COR-L47 (cell line): ENCODE measurements at places on chromosomes 5 and 9.
A peak's percentile ranks its signal among the peaks of the same experiment; 100 is the strongest.

GRCh38 chr9:95481000-95481399 lies 35.8 kb downstream of the PTCH1 start:
- no peak for DNase-seq

GRCh38 chr5:39577529-39577928 lies 152.7 kb upstream of the DAB2 start:
- DNase-seq = no peak

- DNase-seq = no peak
Observed at GRCh38 chr9:108861464-108861863, 602 bp upstream of the ACTL7A start.

- DNase-seq = no peak
Observed at GRCh38 chr5:149125386-149125891, 15.9 kb upstream of the ABLIM3 start.

GRCh38 chr9:125137200-125137599 lies 6.1 kb downstream of the SCAI start:
- no peak for DNase-seq

- no peak for DNase-seq
Observed at GRCh38 chr5:3671337-3671736, 75.7 kb downstream of the IRX1 start.

GRCh38 chr9:99803694-99804093 lies 18.0 kb upstream of the NR4A3 start:
- DNase-seq = no peak

DNA sequence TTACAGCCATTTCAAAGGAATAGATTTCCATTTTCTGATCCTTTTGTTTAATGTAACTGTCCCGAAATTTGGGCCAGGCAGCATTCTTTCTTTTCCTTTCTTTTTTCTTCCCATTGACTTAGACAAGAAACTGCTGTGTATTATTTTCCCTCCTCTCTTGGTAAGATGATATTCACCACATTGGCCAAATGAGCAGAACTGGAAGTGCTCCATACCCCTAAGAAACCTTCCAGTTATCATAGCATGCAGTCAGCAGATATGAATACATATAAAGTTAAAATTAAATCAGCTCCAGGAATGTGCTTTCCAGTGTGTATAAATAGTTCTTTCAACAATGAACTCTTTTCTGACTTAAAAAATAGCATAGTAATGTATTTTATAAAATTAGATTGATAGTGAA lies 168.5 kb upstream of the GAS1 start:
- DNase-seq = no peak

- DNase-seq = no peak
Observed at GRCh38 chr9:76526026-76526425, 67.0 kb downstream of the GCNT1 start.

DNA sequence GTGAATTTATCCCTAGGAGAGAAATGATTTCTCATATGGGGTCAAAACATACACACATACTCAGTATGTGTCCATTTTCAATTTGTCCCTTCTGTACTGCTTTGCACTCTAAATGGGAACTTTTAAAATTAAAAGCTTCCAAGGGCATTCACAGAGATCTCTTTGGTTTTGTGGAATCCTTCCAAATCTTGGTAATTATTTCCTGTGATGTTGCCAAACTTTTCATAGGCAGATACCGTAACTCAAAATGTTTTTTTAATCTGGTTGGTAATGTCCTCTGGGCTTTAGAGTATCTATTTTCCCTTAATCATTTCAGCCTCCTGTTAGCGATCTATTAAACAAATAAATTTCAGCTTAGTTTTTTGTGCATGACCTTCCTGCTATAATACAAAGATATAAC lies 282.4 kb downstream of the ARHGEF28 start:
- DNase-seq = no peak

- DNase-seq = no peak
Observed at GRCh38 chr5:14706615-14707021, 42.1 kb downstream of the OTULIN start.

GRCh38 chr5:172005708-172006320 lies 624 bp downstream of the FBXW11 start:
- peak; percentile 15 for DNase-seq

DNA sequence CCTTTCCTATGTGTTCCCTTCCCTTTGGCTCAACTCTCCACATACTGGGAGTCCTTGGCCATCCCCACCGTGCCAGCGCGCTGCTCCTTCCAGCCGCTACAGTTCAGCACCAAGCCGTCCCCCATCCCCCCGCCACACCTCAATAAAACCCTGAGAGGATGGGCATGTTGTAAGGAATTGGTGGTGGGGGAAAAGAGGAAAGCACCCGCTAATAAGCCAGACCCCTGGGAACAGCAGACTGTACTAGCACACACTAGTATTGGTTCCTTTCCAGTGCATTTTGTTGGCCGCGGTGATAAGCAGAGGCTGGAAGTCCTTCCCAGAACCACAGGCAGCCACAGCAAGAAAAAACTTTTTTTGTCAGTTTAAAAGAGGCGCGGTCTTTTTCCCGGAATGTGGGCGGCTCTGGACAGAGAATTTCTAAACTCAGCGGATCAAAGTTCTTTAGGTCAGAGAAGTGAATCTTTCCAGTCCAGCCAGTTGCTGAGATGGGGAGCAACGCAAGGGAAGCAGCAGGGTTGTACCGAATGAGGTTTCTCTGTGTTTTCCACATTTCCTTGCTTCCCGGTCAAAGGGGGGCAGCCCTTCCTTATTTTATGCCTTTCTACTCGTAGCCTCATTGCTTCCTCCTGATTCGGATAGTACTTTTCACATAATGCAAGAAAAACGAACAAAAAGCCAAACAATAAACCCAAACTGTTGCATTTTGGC lies 2.1 kb downstream of the CHSY3 start:
- no peak for DNase-seq

- DNase-seq = no peak
Observed at GRCh38 chr5:147223343-147223742, 11.5 kb upstream of the STK32A start.

DNA sequence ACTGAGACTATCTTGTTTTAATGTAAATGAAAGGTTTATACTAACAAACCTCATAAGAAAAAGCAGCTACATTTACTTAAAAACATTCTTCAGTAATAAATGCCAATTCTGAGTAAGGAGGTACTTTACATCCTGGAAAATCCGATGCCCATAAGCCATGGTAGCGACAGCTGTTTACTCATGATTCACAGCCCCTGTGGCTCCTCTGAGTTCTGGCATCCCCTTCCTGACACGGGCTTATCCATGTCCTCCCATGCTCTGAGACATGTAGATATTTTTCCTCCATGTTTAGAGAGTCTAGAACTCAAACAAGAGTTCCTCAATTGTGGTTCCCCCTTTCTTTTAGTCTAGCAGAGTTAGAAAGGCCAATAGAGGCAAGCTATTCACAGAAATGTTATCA lies 63.1 kb upstream of the DEPDC1B start:
- DNase-seq = no peak

DNA sequence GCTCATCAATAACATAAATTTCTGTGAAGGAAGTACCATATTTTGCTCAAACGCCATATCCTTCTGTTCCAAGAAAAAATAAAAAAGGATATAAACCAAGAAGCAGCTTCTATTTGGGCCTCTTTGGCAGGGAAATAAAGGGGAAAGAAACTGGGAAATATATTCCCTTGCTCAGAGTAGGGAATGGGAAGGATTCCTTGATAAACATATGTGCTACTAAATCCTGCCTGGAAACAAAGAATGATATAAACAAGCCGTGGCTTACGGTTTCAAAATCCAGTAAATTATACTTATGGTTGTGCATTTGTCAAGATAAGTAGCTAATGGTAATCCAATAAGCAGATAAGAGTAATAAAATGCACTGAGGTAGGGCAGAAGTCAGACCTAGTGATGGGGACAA lies 481.6 kb downstream of the NTRK2 start:
- no peak for DNase-seq

DNA sequence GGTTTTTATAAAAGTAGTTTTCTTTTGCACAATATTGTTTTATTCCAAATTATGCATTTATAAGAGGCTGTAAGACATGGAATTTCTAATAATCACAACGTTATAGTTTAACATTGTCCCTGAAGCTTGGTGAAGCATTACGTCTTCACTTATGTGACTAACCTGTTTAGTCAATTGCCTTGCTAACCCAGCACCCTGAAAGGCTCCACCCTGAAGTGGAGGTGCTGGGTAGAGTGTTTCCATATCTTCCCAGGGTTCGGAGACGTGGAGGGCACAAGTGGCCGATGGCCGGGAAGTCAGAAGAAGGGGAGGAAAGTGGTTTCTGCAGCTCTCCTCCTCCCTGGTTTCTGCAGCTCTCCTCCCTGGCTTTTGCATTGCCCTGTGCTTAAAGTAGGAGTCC lies 83.4 kb downstream of the TRIO start:
- DNase-seq = no peak

DNA sequence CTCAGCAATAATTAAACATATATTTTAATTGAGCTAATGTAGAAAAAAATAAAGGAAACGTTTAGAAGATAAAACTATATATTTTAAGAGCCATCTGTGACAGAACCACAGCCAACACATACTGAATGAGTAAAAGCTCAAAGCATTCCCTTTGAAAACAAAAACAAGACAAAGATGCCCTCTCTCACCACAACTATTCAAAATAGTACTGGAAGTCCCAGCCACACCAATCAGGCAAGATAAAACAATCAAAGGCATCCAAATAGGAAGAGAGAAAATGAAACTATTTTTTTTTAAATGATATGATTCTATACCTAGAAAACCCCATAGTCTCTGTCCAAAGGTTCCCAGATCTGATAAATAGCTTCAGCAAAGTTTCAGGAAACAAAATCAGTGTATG lies 262.0 kb downstream of the HTR1A start:
- DNase-seq = no peak

DNA sequence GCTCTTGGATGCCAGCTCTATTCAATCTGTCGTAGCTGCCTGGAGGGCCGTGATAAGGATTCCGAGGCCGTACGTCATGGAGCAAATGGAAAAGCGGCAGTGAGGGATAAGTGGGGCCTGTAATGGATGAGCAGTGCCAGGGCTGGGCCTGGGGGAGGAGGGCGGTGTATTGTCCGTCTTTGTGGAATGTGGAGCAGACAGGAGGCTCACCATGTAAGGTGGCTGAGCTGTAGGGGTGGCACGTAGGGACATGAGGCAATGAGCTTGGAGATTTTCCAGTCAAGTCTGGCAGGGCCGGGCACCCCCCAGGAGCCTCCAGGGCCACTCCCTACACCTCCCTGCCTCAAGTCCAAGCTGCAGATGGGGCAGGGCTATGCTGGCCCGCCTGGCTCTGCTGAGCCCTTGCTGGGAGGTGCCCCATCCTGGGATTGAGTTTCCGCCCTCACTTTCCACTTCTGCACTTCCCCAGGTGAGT lies 29.2 kb downstream of the NCS1 start:
- no peak for DNase-seq

- DNase-seq = peak; percentile 96
Observed at GRCh38 chr5:94111209-94112004, 370.0 kb upstream of the POU5F2 start.

- no peak for DNase-seq
Observed at GRCh38 chr9:6876195-6876894, 118.6 kb downstream of the KDM4C start.

- no peak for DNase-seq
Observed at GRCh38 chr9:100731557-100731956, 153.7 kb downstream of the CAVIN4 start.

- no peak for DNase-seq
Observed at GRCh38 chr9:114720086-114720676, 38.2 kb upstream of the TEX48 start.

DNA sequence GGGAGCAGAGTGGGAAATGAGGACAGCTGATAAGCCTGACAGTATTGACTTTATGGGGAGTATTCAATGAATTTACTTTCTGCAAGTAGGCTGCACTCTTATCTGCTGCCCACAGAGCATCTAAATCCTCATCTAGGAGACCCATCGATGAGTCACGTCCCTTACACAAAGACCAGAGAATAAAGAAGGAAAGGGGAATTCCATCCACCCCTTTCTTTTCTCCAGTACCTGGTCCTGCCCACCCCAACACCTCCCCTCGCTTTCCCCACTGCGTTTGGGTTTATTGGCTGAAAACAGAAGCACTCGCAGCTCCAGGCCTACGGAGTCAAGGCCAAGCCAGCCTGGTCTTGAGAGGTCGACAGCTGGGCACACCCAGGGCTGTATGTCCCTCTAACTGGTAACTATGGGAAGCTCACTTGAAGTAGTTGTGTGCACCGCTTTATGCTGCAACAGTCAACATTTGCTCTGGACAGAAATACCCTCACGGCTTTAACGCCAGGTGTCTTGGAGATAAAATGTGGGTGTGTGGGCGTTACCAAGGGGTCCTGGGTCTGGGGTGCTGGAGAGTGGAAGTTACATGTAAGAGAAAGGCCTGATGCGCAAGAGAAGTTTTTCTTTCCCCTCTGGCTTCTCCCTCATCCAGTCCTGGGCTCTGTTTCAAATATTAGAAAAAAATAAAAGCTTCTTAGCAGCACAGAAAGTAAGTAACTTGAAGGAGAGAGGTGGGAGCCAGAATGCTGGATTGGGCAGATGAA lies 14.5 kb upstream of the TAL2 start:
- DNase-seq = no peak

- DNase-seq = no peak
Observed at GRCh38 chr5:170361116-170361515, 28.1 kb downstream of the KCNMB1 start.

- DNase-seq = no peak
Observed at GRCh38 chr9:557601-558201, 283.8 kb upstream of the DMRT1 start.

- no peak for DNase-seq
Observed at GRCh38 chr5:139199321-139199720, 1.2 kb upstream of the SIL1 start.

DNA sequence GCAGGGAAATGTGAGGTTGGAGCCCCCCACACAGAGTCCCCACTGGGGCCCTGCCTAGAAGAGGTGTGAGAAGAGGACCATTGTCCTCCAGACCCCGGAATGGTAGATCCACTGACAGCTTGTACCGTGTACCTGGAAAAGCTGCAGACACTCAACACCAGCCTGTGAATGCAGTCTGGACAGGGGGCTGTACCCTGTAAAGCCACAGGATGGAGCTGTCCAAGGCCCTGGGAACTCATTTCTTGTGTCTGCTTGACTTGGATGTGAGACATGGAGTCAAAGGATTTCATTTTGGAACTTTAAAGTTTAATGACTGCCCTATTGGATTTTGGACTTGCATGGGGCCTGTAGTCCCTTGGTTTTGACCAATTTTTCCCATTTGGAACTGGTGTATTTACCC lies 535.0 kb upstream of the MEF2C start:
- DNase-seq = no peak

DNA sequence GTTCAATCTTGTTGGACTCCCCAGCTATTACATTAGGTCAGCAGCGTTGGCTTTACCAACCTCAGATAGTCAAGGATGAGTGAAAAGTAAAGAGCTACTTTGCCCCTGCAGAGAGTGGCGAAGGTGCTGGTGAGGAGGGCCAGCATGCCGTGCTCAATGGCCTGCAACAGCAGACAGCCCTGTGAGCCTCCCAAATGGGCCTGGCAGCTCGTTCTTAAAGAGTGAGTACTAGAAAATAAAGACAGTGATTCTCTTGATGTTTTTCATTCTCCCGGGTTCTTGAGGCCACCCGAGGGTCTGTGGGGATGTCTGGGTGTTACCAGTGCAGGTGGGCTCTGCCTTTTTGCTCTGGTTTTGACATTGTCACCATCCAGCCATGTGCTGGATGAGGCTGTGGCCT lies 16.2 kb downstream of the GADD45G start:
- DNase-seq = no peak
